ENCODE measurements at places on chromosomes 1 and 21.
A peak's percentile ranks its signal among the peaks of the same experiment; 100 is the strongest.

- DNase-seq = no peak
Measured at GRCh38 chr1:55569417-55569816, 354.3 kb upstream of the USP24 start.

DNA sequence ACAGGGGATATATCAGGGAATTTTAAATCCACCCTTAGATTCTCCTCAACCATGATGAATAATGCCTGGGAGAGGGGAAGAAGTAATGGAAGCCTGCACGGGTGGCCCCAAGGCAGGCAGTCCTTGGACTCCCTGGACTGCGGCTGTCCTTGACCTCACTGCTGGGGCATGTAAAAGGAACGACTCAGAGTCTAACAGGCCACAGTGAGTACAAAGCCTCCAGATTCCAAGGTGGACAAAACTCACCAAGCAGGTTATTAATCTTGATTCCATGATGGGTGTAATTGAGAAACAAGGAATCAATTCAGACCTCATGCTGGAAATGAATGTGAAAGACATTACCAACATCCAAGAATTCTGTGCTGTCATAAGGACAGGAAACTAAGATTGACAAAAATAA is 13.0 kb upstream of the ARHGAP29 start:
- no peak for DNase-seq

- no peak for DNase-seq
Measured at GRCh38 chr1:33267468-33268205, 11.3 kb downstream of the ZNF362 start.

- DNase-seq = no peak
Measured at GRCh38 chr1:222243902-222244301, 304.0 kb downstream of the HHIPL2 start.

GRCh38 chr1:170863621-170864020 is 71.7 kb upstream of the MROH9 start:
- DNase-seq = no peak

GRCh38 chr1:192998536-192998935 is 60.6 kb downstream of the UCHL5 start:
- DNase-seq = no peak

- DNase-seq = no peak
Measured at GRCh38 chr1:223150443-223150842, 7.4 kb upstream of the TLR5 start.

DNA sequence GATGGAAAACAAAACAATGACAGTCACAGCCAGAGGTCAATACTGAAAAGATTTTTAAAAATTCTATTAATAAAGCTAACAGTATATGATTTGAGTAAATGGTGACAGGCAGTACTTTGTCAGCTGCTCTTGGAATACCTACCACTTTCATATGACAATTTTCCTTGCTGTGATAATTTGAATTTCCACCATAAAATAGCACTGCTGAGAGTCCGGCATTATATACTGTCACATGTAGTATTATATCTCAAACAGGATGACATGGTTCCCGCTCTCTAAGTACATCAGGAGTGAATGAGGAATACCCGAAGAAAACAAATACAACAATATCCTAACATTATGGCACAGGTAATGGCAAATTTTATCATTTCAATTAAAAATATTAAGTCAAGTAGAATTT is 146.8 kb upstream of the TMPRSS15 start:
- no peak for DNase-seq

- no peak for DNase-seq
Measured at GRCh38 chr1:168755800-168756418, 26.9 kb upstream of the DPT start.

DNA sequence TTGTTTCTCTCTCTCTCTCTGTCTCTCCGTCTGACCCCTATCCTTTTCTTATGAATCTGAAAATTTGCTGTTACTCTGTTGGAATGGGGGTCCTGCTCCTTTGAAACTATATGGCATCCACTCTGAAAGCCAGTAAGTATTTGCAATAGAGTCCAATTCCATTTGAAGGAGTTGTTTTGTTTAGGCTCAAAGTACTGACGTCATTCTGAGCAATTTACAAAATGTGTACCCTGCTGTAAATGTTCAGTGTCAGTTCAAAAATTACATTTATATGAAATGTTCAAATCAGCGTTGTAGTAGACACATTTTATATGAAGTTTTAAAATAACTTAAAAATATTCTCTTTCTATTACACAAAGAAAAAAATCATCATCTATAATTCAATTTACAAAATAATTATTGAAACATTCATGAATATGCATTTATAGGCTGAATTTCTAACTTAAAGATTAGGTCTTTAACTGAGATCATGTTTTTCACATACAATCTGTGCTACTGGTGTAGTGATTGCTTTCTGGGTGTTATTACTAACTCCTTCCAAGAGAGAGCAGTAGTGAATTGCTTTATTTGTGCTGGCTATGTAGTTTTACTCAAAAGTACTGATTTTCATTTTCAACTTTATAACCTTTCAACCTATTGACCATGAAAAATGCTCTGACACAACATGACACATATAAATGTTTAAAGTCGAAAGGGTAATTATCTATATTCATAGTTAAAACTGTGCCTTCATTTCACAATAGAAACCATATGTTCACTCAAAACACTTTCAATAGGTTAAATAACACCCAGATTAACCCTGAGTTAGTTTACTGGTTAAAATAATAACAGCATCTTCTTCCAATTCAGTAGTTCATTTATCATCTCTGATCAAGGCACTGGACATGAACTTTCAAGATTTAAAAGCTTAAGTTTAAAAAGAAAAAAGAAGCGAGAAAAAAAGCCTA is 253.1 kb upstream of the ADGRL4 start:
- DNase-seq = no peak

DNA sequence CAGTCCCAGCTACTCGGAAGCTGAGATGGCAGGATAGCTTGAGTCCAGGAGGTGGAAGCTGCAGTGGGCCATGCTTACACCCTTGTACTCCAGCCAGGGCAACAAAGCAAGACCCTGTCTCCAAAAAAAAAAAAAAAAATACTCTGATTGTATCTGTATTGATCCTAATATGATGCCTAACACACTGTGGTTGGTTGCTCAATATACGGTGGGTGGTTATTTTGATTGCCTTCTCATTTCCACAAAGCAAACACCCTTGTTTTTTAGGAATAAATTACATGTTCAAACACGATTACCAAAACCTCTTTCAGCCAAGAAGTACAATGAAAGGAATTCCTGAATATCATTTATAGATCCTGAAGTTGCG is 3.4 kb downstream of the EGLN1 start:
- no peak for DNase-seq

GRCh38 chr1:202567738-202568137 is 142.5 kb downstream of the SYT2 start:
- DNase-seq = no peak

GRCh38 chr1:155648207-155649147 is 38.5 kb downstream of the MSTO1 start:
- no peak for DNase-seq

DNA sequence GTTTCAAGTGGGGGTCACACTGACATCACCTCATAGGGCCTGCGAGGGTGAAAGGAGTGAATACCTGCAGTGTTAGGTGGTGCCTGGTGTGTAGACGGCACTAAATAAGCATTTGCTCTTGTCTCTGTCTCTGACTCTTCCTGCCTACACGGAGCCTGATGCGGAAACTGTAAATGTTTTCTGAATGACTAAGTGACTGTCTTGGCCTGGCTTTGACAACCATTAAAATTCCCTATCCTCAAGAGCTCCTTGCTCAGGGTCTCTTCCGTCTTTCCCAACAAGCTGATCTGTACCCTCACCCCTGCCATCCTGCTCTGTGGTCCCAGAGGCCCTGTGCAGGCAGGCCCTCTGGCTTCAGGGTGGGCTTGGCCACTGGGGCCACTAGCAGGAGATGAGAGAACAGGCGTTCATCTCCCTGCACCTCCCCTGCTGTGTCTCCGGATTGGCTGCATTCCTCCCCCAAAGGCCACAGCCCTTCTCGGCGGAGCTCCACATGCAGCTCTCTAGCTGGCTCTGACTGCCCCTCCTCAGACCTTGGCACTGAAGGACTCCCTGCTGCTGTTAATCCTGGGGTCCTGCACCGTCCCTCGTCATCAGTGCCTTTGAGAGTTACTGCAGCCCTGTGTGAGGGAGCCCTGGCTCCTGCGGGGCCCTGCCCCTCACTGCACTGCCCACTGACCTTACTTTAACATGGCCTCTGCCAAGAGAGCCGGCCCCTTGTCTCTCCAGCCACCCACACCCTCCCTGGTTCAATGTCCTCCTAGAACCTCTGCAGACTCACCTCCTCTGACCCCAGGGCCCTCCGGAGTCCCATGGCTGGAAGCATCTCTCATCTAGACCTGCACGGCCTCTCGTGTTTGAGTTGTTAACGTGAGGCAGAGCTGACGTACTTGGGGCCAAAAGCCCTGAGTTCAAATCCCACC is 211.1 kb downstream of the MATN1 start:
- DNase-seq = no peak

DNA sequence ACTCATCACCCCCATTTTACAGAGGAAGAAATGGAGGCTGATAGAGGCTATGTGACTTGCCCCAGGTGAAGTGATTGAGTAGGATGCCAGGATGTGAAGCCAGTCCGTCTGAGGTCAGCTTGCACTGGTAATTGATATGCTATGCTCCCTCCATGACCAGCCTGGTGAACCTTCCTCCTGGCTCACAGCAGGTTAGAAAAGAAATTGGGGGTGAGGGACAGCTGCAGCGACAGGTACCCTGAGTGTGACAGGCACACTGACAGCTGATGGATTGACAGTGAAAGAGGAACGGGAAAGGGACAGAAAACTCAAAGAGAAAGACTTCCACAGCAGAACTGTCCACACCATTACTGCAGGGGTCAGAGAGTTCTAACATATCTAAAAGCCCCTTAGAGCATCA is 102.1 kb downstream of the SUSD4 start:
- no peak for DNase-seq

- DNase-seq = no peak
Measured at GRCh38 chr1:109249654-109250401, 489 bp downstream of the CELSR2 start.

GRCh38 chr1:93758842-93759515 is 77.3 kb upstream of the BCAR3 start:
- no peak for DNase-seq

- DNase-seq = peak; percentile 85
Measured at GRCh38 chr1:43707190-43708001, at the start of gene ST3GAL3. Gene ST3GAL3, plus strand, starts transcription at chr1:43707536. Its CDS starts 28,727 bp downstream, at chr1:43736263.

GRCh38 chr1:99645699-99646531 is at the start of gene PALMD:
Gene PALMD, plus strand, starts transcription at chr1:99646113. Its CDS starts 205 bp downstream, at chr1:99646318.
- DNase-seq = no peak

GRCh38 chr1:163885510-163885909 is 563.8 kb downstream of the NUF2 start:
- no peak for DNase-seq

- no peak for DNase-seq
Measured at GRCh38 chr1:220182656-220183055, 88.7 kb downstream of the IARS2 start.

DNA sequence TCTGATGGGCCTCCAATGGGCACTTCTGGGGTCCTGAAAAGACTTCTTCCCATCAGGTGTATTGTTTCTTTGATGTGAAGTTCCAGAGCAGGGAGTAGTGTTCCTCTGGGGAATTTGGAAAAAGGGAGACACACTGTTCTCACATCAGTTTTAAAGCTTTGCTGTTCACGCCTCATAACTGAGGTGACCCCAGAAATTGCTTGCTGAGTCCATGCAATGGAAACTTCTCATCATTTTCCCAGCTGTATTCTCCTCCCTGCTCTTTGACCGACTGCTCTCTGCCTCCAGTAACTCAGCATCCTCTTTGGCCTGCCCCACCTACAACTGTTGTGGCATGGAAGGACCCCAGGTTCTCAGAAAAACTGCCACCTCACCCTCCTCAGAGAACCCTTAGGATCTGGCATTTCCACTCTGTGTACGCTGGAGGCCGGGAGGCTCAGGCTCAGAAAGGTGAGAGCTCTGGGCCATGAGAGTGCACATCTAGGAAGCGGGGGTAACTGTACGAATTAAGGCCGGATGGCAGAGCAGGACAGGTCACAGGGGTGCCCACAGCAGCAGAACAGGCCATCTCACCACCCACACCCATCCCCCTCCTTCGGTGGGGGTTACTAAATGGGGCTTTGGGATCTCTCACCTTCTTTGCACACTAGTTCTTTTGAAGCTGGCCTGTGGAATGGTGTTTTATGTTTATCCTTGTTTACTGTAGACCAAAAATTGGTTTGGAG is 51.2 kb downstream of the STX6 start:
- no peak for DNase-seq

DNA sequence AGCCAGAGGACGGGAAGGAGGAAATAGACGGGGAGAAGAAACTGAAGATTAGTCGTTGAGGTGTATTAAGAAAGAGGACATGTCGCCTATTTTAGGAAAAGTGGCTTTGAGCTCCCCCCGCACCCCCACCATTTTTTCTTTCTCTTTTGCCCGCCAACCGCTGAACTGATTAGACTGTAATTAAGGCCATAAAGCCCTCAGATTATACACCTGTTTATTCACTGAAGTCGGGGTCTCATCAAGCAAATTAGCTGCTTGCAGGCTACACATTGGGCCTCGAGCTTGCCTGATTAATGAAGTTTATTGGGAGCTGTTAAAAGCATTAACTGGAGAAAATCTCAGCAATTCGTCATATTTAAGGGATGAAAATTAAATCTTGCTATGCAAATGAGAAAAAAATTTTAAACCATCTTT is 119.4 kb upstream of the RRP15 start:
- no peak for DNase-seq

DNA sequence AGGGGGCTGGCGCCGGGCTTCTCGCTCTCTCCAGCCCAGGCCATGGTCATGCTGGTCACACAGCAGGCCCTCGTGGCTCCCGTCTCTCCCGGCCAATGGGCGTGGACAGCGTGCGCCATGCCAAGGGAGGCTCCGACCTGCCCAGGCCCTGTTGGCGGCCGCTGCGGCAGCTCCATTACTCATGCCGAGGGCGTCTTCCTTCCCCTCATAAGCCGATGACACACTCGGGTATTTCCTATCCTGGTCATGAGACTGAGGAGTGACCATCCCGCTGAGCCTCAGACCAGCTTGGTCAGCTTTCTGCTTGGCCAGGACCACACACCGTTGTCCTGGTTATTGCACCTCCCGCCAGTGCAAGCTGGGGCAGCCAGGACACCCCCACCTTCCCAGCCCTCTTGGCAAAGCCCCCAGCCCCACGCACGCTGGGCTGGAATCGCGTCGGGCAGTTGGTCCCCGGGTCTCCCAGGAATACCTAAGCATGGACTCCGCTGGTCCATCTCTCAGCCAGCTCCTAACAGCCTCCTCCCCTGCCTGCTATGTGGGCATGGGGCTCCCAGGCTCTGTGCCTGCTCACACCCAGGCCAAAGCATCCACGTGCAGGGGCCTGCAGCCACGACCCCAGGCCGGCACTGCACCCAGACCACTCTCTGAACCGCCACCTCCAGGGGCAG is 49.8 kb downstream of the ARHGEF16 start:
- no peak for DNase-seq

DNA sequence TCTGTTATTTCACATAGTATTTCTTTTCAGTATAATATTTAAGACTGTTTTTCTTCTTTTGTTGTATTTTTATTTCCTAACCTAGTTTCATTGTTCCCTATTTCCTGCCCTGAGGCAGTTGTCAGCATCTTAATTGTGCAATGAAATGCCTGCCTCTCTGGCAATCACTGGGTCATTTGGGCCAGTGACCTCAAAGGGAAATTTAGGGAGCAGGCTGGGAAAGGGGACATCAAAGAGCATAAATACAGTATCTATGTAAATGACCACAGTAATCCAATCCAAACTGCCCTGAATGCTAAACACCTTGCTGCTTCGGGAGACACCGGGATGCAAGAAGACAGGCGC is 147.8 kb downstream of the TLR5 start:
- no peak for DNase-seq

GRCh38 chr1:204565617-204566582 is 49.7 kb downstream of the MDM4 start:
- peak; percentile 12 for DNase-seq
